ENCODE measurements at places on chromosomes 6 and 20.

- no peak for DNase-seq
Measured at GRCh38 chr6:106160189-106160588, 74.1 kb downstream of the PRDM1 start.

- no peak for DNase-seq
Measured at GRCh38 chr6:89999945-90000825, 105.9 kb downstream of the GJA10 start.

DNA sequence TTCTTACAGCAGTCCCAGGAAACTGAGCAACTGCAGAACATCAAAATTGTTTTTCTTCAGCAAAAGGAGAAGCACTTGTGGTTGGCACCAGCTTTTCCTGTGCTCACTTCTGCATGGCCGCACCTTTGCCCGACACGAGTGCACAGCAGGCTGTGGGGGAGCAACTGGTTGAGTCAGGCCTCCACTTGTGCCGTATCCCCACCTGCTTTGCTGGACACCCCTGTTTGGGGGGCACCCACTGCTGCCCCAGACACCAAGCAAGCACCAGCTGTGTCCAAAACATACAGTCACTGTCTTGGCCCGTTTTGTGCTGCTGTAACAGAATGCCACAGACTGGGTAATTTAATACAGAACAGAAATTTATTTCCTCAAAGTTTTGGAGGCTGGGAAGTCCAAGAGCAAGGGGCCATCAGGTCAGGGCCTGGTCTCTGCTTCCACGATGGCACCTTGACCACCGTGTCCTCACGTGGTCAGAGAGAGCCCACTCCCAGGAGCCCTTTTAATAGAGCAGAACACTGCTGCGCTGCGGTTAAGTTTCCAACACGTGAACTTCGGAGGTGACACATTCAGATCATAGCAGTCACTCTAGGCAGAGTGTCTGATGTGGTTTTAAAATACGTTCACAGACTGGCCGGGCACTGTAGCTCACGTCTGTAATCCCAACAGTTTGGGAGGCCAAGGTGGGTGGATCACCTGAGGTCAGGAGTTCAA, 8.7 kb upstream of the GMEB2 start:
- peak; percentile 52 for DNase-seq

- DNase-seq: peak; percentile 38
Measured at GRCh38 chr20:2469991-2470422, 582 bp downstream of the SNRPB start.

DNA sequence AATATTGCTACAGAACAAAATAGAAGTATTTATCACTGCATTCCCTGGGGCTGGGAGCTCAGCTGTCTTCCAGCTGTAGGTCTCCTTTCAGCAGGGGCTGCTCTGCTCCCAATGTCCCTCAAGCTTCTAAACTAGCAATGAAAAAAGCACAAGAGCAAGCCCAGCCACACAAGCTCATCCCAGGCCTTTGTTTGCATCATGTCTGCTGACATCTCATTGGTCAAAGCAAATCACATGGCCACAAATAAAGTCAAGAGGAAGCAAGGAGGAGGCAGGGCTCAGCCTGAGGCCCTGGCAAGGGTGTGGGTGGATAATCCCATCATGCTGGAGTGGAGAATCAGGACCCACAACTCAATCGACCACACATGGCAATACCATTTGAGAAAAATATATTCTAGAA, 2.2 kb upstream of the BFSP1 start:
- no peak for DNase-seq

Data from stimulated activated CD8-positive, alpha-beta memory T cell treated with anti-CD3 and anti-CD28 coated beads, Interleukin-12 subunit alpha, Interleukin-12 subunit beta, amount 100 ng/mL, for 4 hours (primary cell).